Mucosa of gallbladder (tissue), 1 donor: ENCODE measurements at places on chromosomes 4 and X. TPM values are rescaled to one million over a fixed set of nuclear protein-coding genes. Genes with fewer than 3 reads are reported as not detected.

IDS gene
- 55.4 TPM for total RNA-seq

NPFFR2 gene
- 0.20 TPM for total RNA-seq

GYPA gene
- total RNA-seq: 0.69 TPM

RPA4 gene
- total RNA-seq: 0.98 TPM

CXCL6 gene
- total RNA-seq: 3.4 TPM

PABPC1L2B gene
- total RNA-seq: not detected

WNK3 gene
- 6.2 TPM for total RNA-seq

PPA2 gene
- 82.0 TPM for total RNA-seq

SPACA5 gene
- not detected for total RNA-seq

SSX7 gene
- not detected for total RNA-seq

DNA sequence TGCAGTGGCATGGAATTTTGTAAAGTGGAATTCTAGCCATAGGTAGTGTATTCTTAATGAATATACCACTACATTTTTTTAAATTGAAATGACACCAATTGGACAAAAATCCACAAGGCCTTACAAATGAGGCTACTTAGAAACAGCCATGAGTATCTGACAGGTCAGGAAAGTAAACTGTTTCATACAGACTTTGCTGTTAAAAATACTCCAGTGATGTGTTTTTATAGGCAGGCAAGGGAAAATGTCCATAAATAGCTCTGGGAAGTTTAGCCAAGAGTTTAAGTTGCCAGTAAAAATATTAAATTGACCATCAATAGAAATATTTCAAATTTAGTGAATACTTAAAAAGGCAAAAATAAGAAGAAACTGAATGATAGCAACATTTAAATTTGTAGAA lies 41.8 kb upstream of the PDLIM5 start:
- DNase-seq: no peak

- peak; percentile 20 for DNase-seq
Measured at GRCh38 chr4:123588631-123589241, 192.1 kb downstream of the SPRY1 start.

GRCh38 chrX:77003956-77004355 lies 443.2 kb upstream of the FGF16 start:
- no peak for DNase-seq

DNA sequence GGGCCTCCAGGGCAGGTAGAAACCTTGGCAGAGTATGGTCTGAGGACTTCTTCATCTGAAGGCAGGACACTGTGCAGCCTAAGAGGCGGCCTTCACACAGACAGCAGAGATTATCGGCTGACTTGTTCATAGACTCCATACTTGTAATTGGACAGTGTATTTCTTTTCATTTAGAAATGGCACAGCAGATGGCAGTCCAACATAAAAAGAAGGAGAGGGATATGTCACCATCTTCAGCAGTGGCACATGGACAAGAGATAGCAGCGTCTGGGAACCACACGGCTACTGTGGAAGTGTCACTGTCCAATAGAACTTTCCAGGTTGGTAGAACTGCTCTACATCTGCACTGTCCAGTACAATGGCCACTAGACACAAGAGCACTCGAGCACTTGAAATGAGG lies 21.7 kb upstream of the GEMIN8 start:
- DNase-seq: no peak

DNA sequence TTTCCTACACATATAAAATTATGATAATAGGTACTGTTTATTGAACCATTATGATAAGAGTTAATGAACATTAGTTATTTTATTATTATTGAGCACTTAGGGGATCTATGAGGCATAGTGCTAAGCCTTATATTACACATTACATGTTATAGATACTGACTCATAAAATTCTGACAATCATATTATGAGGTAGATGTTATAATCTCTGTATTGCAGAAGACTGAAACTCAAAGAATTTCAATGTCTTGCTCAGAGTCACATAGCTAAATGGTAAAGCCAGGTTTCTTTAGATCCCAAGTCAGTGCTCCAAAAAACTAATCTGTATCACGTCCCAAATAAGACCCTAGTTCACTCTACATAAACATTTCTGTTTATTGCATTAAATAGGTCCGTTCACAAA lies 207.2 kb upstream of the CNKSR2 start:
- DNase-seq: no peak

DNA sequence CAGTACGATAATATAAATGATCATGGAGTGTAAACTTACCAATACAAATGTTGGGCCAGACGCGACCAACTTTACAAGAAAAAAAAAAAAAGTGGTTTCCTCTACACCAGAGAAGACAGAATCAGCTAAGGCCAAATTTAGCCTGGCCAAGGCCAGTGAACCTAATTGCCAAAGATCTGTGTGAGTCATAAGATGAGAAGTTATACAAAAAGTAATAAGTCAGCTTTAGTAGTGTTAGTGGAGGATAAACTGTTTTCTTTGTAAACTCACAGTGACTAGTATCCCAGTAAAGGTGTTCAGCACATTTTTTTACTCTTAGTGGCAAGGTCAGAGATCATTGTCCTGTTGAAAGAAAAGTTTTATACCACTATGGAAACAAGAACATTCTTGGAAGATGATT lies 531.4 kb upstream of the TECRL start:
- DNase-seq: no peak

DNA sequence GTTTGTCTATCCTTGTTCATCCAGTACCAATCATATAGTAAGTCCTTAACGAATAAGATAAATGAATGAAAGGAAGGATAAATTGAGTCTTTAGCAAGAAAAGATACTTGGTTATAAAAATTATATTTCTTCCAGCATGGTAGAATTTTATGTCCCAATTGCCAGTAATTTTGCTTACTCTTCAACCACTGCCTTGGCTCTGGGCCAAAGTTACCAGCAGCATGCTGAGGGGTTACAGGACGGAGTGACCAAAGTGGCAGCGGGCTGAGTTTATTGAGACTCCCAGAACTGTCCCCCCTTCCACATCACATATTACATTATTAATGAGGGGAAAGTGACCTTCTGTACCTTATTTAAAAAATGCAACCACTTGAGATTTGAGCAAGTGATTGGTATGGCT lies 121.7 kb downstream of the RASGEF1B start:
- DNase-seq: no peak

DNA sequence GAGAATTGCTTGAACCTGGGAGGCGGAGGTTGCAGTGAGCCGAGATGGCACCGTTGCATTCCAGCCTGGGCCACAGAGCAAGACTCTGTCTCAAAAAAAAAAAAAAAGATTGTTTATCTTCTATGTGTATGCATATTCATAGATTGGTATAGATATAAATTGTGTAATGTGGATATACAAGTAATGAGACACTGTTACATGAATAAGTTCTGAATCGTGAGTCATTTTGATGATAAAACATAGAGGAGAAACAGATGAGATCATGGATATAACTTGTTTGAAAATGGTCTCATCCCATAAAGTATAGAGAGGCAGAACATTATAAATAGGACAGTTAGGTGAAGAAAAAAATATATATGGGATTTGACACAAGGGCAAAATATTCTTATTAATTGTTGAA lies 628.0 kb downstream of the IL1RAPL1 start:
- DNase-seq: no peak

DNA sequence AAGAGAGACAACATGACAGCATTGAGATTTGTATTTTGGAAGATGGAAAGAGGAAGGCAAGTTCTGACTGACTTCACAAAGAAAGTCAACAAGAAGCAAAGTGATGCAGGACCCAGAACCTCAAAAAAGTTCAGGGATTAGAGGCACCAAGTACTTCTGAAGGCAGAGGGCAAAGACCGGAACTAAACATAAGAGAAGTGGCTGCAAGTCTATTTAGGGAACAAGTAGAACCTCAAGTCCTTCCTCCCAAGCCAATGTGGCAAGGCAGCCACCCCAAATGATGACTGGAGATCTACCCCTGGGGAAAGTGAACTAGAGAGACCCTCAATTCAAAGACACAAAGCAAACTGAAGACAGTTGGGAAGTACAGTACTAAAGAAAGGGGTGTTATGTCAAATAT lies 46.6 kb downstream of the SLC39A8 start:
- no peak for DNase-seq

DNA sequence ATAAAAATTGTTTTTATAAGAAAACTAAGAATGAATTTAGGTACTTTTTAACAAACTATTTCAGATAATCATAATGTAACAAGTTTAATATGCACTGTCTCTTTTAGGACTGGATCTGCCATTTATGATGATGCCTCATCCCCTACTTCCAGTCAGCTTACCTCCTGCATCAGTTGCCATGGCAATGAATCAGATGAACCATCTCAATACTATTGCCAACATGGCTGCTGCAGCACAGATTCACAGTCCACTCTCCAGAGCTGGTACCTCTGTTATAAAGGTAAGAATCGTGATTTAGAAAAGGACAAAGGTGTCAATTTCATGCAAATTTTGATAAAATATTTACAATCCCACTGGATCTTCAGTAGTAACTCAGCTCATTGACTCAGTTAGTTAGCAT lies 566.2 kb downstream of the DACH2 start:
- DNase-seq: no peak

DNA sequence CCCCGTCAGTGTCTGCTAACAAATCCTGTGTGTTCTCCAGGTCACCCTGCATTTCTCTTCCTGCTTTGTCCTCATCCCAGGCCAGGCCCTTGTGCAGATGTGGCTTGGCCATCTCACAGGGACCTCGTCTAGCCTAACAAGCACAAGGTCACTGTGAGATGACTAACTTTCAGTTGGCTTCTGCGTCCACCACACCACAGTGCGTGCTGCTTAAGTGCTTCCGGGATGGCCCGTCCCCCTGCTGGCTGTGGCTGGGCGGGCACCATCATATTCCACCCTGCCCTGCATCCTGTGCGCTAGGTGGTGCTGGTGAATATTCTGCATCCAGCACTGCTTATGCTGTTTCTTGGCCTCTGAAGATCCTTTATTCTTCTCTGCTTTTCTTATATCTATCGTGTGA lies 33.8 kb downstream of the RBBP7 start:
- peak; percentile 23 for DNase-seq

GRCh38 chr4:90852237-90852636 lies 725.0 kb downstream of the CCSER1 start:
- DNase-seq: no peak

DNA sequence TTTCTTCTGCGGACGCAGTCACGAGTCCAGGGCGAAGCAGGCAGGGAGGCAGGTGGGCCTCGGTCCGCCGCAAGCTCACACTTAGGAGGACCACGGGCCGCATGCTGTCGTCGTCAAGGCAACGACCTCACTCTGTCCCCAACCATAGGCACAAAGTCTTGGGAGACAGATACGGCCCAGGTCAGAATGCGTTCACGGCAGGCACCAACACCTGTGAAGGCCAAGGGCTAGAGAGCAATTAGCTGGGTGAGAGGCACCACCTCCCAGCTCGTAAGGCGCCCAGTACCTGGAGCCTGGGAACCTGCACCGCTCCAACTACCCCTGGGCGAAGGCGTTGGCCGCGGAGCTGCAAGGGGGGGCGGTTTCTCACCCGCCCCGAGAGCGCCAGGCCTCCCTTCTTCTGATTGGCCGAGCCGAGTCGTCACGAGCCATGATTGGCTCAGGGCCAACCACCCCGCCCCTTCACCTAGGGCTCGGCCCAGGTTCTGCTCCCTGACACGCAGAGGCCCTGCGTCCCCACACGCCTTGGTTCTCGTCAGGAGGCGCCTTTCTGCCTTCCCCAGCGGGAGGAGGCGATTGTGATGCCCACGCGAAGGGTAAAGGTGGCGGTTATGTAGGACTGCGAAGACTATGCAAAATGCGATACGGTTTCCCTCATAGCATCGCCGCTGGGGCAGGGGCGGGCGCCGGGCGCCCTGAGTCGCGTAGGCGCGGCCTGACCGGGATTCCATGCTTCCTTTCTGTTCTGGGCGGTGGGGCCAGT lies at the start of gene CDKL2:
Gene CDKL2, minus strand, starts transcription at position 355 of the 763 bp plus-strand sequence. CDS start 4,540 bp downstream, outside the sequence.
- DNase-seq: peak; percentile 88

DNA sequence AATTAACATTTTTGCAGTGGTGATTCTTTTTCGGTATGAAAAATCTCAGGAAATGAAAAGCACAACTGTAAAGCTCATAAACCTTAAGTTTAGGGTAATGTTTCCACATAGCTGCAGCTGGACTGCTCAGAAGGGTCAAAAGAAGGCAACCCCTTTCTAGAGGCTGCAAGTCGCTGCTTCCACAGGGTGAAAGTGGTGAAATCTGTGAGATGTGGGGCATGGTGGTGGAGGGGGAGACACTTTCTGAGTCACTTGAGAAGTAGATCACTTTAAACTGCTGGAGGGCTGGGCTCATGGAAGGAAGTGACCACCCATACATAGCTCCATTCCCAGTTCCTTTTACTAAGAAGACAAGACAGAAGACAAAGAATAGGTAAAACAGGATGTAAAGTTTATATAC lies 8.7 kb downstream of the SFRP2 start:
- DNase-seq: no peak

- DNase-seq: no peak
Measured at GRCh38 chr4:101229116-101229515, 118.2 kb downstream of the PPP3CA start.

GRCh38 chr4:100113096-100113495 lies 77.2 kb downstream of the DDIT4L start:
- no peak for DNase-seq

DNA sequence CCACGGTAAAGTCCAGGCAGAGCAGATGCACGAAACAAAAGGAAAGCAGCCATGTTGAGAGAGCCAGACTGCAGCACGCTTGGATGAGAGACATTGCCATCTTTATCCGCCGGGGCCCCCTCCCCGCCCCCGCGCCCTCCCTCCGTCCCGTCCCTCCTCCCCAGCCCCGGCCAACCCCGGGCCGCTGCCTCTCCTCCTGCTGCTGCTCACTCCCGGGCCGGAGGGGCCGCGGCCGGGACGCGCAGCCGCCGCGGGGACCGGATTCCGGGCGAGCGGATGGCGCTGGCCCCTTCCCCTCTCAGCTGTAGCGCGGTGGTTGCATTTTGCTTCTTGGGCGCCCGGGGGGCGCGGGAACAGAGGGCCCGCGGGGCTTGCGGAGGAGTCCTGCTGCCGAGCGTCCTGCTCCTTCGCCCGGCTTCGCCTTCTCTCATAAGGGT lies 542 bp downstream of the RNF150 start:
- peak; percentile 20 for DNase-seq

DNA sequence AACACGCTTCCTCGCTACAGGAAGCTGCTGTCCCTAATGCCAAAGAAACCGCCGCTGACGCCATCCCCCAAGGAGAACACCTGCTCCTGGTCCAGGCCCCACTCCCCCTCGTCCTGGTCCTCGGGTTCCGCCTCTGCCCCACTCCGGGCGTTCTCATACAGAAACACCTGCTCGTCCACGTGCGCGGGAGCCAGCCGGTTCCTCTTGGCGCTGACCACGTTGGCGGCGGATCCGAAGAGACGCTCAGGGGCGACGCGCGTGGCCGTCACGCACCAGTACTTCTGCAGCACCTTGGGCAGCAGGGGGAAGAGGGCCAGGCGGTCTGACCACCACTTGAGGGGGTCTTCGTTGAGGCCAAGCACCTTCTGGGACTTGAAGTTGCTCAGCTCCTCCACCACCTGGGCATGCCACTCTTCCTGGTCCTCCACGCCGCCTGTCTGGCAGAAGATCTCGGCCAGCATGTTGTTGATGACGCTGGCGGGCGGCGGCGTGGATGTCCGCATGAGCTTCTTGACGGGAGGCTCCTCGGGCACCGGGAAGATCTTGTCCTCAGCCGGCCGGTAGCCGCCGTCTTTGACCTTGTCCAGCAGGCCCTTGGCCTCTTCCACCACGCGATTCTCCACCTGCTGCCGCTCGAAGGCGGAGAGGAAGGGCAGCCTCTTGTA lies 12.0 kb downstream of the DHRSX start:
- DNase-seq: no peak
